ENCODE measurements at places on chromosomes 12 and 14. TPM values are rescaled to one million over a fixed set of nuclear protein-coding genes. Genes with fewer than 3 reads are reported as not detected.
A peak's percentile ranks its signal among the peaks of the same experiment; 100 is the strongest.

DNA sequence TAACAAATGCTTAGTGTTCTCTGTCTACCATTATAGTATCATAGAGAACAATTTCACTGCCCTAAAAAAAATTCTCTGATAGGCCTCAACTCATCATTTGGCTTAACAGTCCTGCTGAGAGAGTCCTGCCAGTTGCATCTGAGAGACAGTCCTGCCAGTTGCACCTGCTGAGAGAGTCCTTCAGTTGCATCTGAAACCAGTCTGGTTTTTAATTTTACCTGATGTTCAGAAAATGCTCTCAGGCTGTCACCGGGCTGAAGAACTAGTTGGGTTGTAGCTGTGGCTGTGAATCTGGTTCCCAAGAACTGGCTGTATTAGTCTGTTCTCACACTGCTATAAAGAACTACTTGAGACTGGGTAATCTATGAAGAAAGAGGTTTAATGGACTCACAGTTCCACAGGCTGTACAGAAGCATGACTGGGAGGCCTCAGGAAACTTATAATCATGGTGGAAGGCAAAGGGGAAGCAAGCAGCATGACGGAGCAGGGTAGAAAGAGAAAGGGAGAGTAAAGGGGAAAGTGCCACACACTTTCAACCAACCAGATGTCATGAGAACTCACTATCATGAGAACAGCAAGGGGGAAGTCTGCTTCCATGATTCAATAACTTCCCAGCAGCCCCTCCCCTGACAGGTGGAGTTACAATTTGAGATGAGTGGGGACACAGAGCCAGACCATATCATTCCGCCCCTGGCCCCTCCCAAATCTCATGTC, 51.6 kb downstream of the PRKCH start:
- H3K27me3 ChIP-seq: no peaks in the 10 kb centered on the region
- H3K4me1 ChIP-seq: no peaks in the 10 kb centered on the region
- H3K27ac ChIP-seq: no peak overlapping the region
- no peaks in the 10 kb centered on the region for H3K36me3 ChIP-seq
- no peak overlapping the region for H3K4me3 ChIP-seq

- no peak overlapping the region for H3K4me3 ChIP-seq
- no peaks in the 10 kb centered on the region for H3K36me3 ChIP-seq
- no peak for DNase-seq
- H3K27ac ChIP-seq: no peak overlapping the region
These were observed 9.3 kb downstream of the TNFAIP2 start for GRCh38 chr14:103132381-103133209.

- H3K36me3 ChIP-seq: no peaks in the 10 kb centered on the region
- H3K4me3 ChIP-seq: no peak overlapping the region
- DNase-seq: no peak
- H3K27me3 ChIP-seq: no peaks in the 10 kb centered on the region
These were observed 237.2 kb downstream of the TMTC2 start for GRCh38 chr12:82923935-82924334.

GRCh38 chr12:46208370-46208769, 60.5 kb downstream of the SLC38A1 start:
- no peak for DNase-seq
- H3K4me1 ChIP-seq: peaks cover 3% of the 10 kb centered on the region
- no peak overlapping the region for H3K4me3 ChIP-seq
- H3K27me3 ChIP-seq: no peaks in the 10 kb centered on the region
- no peak overlapping the region for H3K27ac ChIP-seq

GRCh38 chr12:31324845-31325523, 966 bp downstream of the SINHCAF start:
- no peaks in the 10 kb centered on the region for H3K4me1 ChIP-seq
- H3K4me3 ChIP-seq: peak overlapping the region; percentile 80
- H3K36me3 ChIP-seq: no peaks in the 10 kb centered on the region
- peak overlapping the region; percentile 93 for H3K27ac ChIP-seq
- DNase-seq: peak; percentile 62
- H3K27me3 ChIP-seq: no peaks in the 10 kb centered on the region

GRCh38 chr14:86532219-86532618, 1002.3 kb downstream of the FLRT2 start:
- peak; percentile 21 for DNase-seq
- no peaks in the 10 kb centered on the region for H3K36me3 ChIP-seq
- no peak overlapping the region for H3K4me3 ChIP-seq
- no peaks in the 10 kb centered on the region for H3K4me1 ChIP-seq
- H3K27me3 ChIP-seq: no peaks in the 10 kb centered on the region

DNA sequence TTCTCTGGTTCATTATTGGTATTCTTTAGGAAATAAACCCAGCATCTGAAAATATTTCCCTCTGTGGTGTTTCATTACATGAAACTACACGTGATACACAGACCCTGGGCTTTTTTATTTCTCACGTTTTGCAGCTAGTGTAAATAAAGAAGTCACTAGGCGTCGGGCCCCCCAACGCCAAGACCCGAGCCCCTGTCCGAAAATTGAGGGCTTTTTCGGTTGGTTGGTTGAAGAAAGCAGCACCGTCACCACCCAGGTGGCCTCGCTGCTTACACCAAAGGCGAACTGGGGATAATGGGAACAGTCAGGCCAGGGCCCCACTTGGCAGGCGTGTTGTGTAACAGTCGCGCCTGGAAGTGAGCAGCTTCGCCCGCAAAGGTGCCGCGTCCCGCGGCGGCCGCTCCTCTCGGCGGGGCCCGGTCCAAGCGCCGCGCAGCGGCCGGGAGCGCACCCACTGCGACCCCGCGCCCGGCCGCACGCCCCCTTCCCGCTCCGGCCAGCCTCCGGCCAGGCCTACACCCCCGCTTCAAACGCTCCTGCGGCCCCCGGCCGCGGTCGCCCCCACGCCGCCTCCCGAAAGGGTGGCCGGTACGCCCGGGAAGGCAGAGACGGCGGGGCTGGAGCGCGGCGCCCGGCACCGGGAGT, 1.2 kb downstream of the DUSP16 start:
- H3K27me3 ChIP-seq: no peaks in the 10 kb centered on the region
- H3K4me3 ChIP-seq: peak overlapping the region; percentile 51
- DNase-seq: peak; percentile 54
- peak overlapping the region; percentile 96 for H3K27ac ChIP-seq
- H3K36me3 ChIP-seq: no peaks in the 10 kb centered on the region
- no peaks in the 10 kb centered on the region for H3K4me1 ChIP-seq

GRCh38 chr14:72104011-72104613, 171.9 kb downstream of the RGS6 start:
- H3K36me3 ChIP-seq: no peaks in the 10 kb centered on the region
- no peak overlapping the region for H3K27ac ChIP-seq
- no peak overlapping the region for H3K4me3 ChIP-seq
- no peaks in the 10 kb centered on the region for H3K4me1 ChIP-seq
- no peaks in the 10 kb centered on the region for H3K27me3 ChIP-seq

GRCh38 chr12:30537228-30537627, 158.4 kb downstream of the IPO8 start:
- H3K27ac ChIP-seq: no peak overlapping the region
- H3K4me3 ChIP-seq: no peak overlapping the region
- no peaks in the 10 kb centered on the region for H3K36me3 ChIP-seq

DNA sequence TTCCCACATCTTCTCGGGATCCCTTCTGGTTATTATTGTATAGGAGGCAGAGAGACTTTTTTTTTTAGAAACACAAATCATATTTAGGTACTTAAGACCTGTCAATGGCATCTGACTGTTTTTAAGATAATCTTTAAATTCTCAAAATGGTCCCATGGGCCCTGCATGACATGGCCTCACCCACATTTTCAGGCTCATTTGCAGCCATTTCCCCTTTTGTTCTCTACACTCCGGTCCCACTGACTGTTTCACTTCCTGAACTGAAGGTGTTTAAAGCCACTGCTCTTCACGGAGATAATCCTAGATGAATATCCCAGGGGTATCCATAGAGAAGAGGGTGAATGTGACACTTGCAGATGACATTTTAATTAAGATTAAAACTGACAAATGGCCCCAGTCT, 12.3 kb upstream of the C12orf71 start:
- H3K36me3 ChIP-seq: no peaks in the 10 kb centered on the region
- no peaks in the 10 kb centered on the region for H3K4me1 ChIP-seq
- no peak overlapping the region for H3K27ac ChIP-seq
- H3K4me3 ChIP-seq: no peak overlapping the region

GRCh38 chr14:101235335-101236103, 325.8 kb upstream of the DIO3 start:
- no peak overlapping the region for H3K27ac ChIP-seq
- no peaks in the 10 kb centered on the region for H3K4me1 ChIP-seq
- H3K36me3 ChIP-seq: no peaks in the 10 kb centered on the region
- H3K4me3 ChIP-seq: no peak overlapping the region

DNA sequence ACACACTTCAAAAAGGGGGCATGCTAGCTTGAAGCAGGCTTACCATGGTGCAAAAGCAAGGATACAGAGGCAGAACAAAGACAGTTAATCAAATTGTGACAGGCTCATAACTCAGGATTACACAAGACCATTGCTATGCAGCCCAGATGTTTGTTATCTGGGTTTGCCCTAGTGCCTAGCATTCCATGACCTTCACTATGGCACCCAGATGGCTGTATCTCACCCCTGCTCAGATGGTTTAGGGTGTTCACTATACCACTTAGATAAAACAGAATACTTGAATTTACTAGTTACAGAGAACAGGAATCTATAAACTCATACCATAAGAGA, 56.2 kb downstream of the SDR9C7 start:
- H3K4me1 ChIP-seq: no peaks in the 10 kb centered on the region
- H3K36me3 ChIP-seq: no peaks in the 10 kb centered on the region
- H3K27me3 ChIP-seq: no peaks in the 10 kb centered on the region
- H3K27ac ChIP-seq: no peak overlapping the region
- DNase-seq: no peak

- H3K36me3 ChIP-seq: no peaks in the 10 kb centered on the region
- H3K27me3 ChIP-seq: no peaks in the 10 kb centered on the region
- no peaks in the 10 kb centered on the region for H3K4me1 ChIP-seq
- H3K27ac ChIP-seq: no peak overlapping the region
These were observed 21.8 kb downstream of the DHX37 start for GRCh38 chr12:124967016-124967739.

DNA sequence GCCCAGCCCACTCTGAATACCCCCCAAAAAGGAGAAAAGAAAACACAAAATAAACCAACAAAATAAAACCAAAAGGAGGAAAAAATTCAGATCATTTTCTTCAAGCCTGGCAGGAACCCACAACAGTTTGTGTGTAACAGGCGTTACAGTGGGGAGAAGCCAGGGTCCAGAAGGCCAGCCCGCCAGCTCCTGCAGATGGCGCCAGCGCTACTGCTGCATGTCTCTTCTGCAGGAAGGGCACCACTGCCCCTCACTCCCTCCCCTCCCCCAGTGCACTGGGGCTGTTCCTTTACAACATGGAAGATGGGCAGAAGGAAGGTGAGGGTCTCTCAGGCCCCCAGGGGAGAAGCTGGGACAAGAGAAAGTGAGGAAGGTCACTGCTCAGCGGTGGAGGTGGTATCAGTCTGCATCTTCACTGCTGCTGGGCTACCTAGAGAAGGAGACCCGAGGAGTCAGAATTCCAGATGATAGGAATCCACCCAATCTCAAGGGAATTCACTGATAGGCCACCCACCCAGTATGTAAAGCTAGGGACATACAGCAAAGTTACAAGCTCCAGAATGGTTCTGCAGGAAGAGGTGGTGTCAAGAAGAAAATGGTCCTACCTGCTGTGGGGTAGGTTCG, 2.3 kb upstream of the NOP2 start:
- no peak overlapping the region for H3K4me3 ChIP-seq
- peak; percentile 59 for DNase-seq
- no peaks in the 10 kb centered on the region for H3K4me1 ChIP-seq
- no peak overlapping the region for H3K27ac ChIP-seq
- no peaks in the 10 kb centered on the region for H3K27me3 ChIP-seq
- H3K36me3 ChIP-seq: peaks cover 17% of the 10 kb centered on the region

- H3K27me3 ChIP-seq: no peaks in the 10 kb centered on the region
- peak; percentile 54 for DNase-seq
- H3K4me1 ChIP-seq: peaks cover 6% of the 10 kb centered on the region
- no peak overlapping the region for H3K4me3 ChIP-seq
- H3K36me3 ChIP-seq: no peaks in the 10 kb centered on the region
These were observed 34.6 kb downstream of the ANKRD9 start for GRCh38 chr14:102474934-102475333.

DNA sequence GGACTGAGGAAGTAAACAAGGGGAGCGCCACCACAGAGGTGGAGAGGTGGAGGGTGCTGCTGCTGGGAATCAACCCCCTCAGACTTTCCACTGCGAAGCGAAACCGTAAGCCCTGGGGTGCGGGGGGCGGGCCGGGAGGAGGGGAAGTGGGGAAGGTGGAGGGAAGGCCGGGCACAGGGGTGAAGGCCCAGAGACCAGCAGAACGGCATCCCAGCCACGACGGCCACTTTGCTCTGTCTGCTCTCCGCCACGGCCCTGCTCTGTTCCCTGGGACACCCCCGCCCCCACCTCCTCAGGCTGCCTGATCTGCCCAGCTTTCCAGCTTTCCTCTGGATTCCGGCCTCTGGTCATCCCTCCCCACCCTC, at the start of gene LAG3:
Gene LAG3 (plus strand): TSS at position 190 of the 365 bp plus-strand sequence. CDS start 333 bp downstream, outside the sequence.
- peak within 1 kb of the TSS; percentile 19 for H3K27ac ChIP-seq
- peak within 1 kb of the TSS; percentile 9 for H3K4me3 ChIP-seq
- DNase-seq: peak; percentile 32
- H3K4me1 ChIP-seq: peaks cover 3% of the 10 kb centered on the region

- H3K27ac ChIP-seq: no peak overlapping the region
- H3K4me1 ChIP-seq: peaks cover 10% of the 10 kb centered on the region
These were observed 28.4 kb downstream of the PLEKHG3 start for GRCh38 chr14:64732536-64733120.

DNA sequence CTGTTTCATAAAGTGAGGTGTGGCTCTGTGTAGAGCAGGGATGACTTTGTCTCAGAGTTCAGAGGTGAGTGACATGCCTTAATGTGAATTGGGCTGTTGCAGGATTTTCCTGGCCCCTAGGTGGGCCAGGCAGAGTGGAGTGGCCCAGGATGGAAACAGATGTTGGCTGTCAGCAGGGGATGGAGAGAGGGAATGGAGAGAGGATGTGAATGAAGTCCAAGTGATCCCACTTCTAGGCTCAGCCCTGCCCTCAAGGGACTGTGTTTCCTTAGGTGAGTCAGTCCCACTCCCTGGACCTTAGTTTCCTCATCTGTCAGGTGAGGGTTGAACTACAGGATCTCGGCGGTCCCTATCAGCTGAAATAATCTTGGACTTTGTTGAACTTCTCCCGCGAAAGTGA, 7.5 kb downstream of the GALNT16 start:
- no peaks in the 10 kb centered on the region for H3K36me3 ChIP-seq
- H3K27ac ChIP-seq: no peak overlapping the region
- no peaks in the 10 kb centered on the region for H3K4me1 ChIP-seq
- DNase-seq: no peak

- peaks cover 7% of the 10 kb centered on the region for H3K4me1 ChIP-seq
- peak; percentile 88 for DNase-seq
- H3K27ac ChIP-seq: peak overlapping the region; percentile 97
- H3K4me3 ChIP-seq: peak overlapping the region; percentile 89
- H3K36me3 ChIP-seq: no peaks in the 10 kb centered on the region
These were observed 1.7 kb downstream of the TPCN1 start for GRCh38 chr12:113222730-113223531.

CFAP54 gene
- total RNA-seq: 0.32 TPM

NKX2-1 gene
- not detected for total RNA-seq

RNASE7 gene
- 0.30 TPM for total RNA-seq

CD4 gene
- total RNA-seq: 6.2 TPM

POU6F1 gene
- total RNA-seq: 4.9 TPM

KRT73 gene
- total RNA-seq: not detected

NGB gene
- total RNA-seq: not detected

C14orf119 gene
- 59.2 TPM for total RNA-seq

TPPP2 gene
- not detected for total RNA-seq

DAD1 gene
- 219 TPM for total RNA-seq

GATC gene
- 43.3 TPM for total RNA-seq
